ENCODE measurements at places on chromosomes 7 and 10.
A peak's percentile ranks its signal among the peaks of the same experiment; 100 is the strongest.

- no peak for DNase-seq
Observed at GRCh38 chr10:114547514-114547913, 110.6 kb downstream of the ABLIM1 start.

DNA sequence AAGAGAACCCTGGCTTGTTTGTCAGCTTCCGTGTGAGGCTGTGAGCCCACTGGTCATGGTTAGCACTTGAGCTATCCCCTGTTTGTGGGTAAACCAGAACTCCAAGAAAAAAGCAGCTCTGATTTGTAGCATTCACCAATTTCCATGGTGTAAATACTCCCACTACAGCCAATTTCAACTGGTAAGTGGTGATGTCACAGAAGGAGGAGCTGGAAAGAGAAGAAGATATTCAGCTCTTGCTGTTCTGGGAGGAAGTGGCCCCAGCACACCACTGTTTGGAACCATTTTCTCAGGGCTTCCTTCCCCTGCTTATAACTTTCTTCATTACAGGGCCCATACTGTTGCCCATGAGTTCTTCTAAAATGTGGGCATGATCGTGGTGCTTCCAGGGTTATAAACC, 500.1 kb upstream of the ZMIZ1 start:
- DNase-seq, result no peak

DNA sequence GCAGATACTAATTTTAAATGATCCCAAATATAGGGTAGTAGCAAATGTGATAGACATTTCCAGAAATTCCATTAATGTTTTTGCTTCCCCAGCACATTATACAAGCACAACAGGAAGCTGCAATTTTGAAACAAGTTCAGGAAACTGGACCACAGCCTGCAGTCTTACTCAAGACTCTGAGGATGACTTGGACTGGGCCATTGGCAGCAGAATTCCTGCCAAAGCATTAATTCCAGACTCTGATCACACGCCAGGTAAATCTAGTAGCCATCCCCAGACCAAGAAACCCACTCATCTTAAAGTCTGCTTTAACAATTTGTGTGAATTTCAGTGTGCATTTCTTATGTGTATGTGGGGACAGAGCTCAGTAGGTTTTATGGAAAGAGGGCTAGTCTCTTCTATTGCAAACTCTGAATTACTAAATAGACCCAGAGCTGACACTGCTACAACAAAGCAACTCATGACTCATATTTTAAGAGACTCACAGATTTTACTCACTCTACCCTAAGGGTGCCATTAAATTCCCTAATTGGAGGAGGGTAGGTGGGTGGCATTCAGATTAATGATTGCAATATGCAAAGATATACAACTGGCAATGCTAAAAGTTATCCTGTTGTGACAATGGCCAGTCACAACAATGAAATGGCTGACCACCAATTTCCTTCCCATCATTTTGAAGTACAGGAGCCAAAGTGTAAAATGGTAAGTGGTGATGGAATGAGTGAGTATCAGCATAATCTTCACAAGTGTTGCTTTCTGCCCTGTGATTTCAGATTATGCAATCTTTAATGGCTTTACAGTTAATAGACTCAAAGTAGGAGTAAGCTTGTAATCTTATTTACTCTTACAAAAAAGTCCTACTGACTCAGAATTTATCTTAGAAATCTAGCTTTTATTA, 317.6 kb upstream of the PLXDC2 start:
- no peak for DNase-seq

GRCh38 chr10:20785174-20785573, 111.9 kb downstream of the NEBL start:
- no peak for DNase-seq

- DNase-seq, result peak; percentile 17
Observed at GRCh38 chr7:115679976-115680375, 350.6 kb downstream of the TFEC start.

DNA sequence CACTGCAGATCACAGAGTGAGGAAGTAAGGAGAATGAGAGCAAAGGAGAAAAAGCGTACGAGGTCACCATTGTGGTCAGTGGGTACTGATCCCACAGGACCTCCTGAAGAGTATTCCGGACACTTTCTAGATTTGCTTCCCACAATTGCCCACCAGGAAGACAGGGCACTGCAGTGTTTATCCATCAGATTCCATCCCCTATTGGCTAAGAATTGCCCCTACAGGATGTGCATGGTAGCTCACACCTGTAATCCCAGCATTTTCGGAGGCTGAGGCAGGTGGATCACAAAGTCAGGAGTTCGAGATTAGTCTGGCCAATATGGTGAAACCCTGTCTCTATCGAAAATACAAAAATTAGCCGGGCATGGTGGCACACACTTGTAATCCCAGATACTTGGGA, 5.3 kb upstream of the FHIP2A start:
- DNase-seq, result no peak

DNA sequence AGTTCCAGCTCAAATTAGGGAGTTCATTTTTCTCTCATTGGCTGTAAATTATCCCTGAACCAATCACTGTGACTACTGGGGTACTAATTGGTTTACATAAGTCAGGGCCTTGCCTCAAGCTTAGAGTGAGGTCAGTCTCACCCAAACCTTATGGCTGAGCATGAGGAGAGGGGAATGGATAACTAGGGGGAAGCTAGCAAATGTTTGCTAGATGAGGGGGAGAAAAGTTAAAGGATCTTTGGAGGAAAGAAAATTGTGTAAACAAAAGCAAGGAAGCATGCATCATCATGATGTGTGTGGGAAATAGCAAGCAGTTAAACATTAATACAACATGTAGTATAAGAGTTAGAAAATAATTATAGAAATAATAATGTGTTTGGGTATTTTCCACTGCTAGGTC, 121.9 kb downstream of the BBS9 start:
- no peak for DNase-seq

DNA sequence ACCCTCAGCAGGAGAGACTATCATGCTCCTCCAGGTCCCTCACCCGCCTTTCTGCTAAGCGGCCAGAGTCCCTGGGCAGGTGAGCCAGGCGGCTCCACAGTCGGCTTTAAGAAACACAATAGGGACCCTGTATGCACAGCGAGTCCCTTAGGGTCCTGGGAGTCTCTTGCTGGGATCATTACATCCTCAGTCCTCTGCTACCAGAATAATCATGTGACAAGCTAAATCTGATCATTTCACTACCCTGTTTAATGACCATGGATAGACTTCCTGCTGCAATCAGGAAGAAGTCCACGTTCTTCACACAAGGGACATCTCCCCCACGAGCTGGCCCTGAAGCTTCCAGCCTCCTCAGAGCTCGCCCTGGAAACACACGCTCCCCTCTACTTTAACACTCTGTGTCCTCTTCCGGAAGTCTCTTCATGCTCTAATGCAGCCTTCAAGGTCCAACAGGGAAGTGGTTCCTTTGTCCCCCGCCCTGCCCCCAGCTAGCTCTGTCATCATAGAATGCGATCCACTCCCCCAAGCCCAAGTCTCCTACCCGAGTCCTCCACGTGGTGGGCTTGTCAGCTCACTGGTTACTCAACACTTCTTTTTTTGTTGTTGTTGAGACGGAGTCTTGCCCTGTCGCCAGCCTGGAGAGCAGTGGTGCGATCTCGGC, 101.5 kb downstream of the RNF216 start:
- no peak for DNase-seq
